ENCODE measurements at places on chromosomes 3 and 15.

GRCh38 chr15:70633991-70634390 is 129.4 kb downstream of the UACA start:
- DNase-seq, result no peak

DNA sequence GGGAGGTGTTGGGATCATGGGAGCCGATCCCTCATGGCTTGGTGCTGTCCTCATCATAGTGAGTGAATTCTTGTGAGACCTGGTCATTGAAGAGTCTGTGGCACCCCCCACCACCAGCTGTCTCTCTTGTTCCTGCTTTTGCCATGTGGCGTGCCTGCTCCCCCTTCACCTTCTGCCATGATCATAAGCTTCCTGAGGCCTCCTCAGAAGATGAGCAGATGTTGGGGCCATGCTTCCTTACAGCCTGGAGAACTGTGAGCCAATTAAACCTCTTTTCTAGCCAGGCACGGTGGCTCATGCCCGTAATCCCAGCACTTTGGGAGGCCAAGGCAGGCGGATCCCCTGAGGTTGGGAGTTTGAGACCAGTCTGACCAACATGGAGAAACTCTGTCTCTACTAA is 37.0 kb upstream of the CGNL1 start:
- DNase-seq, result no peak

DNA sequence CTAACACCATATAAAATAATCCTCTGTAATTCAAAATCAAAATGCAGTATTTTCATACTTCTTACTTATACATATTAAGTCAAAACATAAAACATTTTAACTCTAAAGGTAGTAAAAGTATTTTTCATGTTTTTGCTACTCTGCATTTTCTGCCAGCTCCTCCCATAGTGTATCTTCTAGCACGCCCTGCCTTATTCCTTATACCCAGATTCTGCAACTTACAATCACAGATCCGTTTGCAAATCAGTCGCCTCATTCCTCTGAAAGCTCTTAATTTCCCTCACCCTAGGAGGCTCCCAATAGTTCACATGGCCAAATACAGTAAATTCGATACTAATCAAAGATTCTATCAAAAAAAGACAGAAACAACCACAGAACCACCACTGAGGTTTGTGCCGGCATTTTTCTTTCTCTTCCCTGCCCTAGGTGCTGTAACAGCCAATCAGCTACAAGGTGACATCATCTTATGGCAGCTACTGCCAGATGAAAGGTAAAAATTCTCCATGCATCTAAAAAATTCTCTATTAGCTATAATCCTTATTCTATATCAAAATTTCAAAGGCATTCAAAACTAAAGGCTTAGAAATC is 72.9 kb downstream of the CLASP2 start:
- no peak for DNase-seq

GRCh38 chr3:42790714-42791229 is 13.5 kb downstream of the HIGD1A start:
- DNase-seq, result no peak

DNA sequence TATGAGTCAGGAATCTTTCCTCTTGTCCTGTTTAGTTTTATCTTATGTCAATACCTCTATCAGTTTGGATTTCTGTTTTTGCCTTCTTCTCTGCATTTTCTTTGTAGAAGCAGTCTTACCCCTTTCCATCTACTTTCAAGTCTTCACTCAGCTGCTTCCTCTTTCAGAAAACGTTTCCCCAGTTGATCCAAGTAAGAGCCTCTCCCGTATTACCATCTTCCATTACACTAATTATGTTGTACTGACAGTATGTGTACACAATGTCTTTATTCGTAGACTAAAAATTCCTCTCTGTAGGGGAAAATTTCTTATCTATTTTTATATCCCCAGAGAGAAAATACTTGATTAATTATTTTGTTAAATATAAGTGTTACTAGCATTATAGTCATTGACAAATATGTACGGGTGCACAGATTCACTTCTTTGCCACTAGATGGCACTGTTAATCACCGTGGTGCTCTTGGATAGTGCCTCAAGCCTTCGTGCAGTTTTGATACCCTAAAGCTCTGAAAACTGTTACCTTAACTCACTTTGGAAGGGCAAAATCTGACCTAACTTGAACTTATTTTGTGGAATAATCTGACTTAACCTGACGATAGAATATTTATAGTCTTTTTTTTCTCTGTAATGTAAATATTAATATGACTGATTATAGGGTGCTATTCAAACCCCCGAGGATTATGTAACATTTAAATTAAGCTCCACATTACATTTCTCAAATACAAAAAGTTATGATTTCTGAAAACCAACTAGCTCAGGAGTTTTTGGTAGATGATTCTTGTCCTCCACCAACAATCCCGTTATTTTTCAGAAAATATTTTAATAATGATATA is 74.2 kb upstream of the POU1F1 start:
- DNase-seq, result no peak

DNA sequence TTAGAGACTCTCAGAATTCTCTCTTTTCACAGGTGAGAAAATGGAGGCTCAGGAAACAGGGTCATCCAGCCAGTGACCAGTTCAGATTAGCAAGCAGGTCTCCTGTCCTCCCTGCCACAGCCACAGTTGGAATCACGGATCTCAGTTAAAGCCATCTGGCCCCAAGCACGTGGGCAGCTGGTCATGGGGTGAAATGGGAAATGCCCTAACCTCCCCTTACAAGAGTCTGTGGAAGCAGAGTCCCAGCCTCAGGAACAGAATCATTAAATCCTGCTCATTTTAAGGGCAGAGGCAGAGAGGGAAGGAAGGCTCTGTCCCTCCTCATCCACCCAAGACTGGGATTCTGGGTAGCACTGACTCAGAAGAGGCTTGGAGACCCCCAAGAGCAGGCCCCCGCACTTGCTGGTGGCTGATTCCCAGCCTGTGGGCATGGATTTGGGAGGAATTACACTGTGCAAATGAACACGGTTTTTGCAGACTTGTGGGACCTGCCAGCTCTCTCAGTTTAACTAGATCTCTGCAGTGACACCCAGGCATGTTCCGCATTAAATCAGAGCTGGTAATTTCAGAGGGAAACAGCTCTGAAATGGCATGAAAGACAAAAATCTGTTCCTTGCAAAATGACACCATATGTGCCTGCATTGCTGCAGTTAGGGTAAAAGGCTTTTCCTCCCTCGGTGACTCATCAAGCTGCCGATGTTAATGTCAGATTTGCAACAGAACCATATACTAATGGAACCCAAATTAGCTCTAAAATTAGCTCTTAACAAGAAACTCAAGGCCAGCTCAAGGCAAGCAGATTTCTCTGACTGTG is 89.0 kb downstream of the BDH1 start:
- no peak for DNase-seq

- no peak for DNase-seq
Measured at GRCh38 chr3:66527246-66527645, 26.4 kb upstream of the LRIG1 start.

- peak; percentile 66 for DNase-seq
Measured at GRCh38 chr15:89760303-89761008, 9.4 kb upstream of the MESP1 start.

DNA sequence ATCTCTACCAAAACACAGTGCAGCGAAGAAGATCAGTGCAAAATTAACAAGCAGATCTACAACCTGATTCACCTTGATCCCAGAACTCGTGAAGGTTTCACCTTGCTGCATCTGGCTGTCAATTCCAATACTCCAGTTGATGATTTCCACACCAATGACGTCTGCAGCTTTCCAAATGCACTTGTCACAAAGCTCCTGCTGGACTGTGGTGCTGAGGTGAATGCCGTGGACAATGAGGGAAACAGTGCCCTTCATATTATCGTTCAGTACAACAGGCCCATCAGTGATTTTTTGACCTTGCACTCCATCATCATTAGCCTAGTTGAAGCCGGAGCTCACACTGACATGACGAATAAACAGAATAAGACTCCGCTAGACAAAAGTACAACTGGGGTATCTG is 13.2 kb downstream of the FEM1B start:
- no peak for DNase-seq

DNA sequence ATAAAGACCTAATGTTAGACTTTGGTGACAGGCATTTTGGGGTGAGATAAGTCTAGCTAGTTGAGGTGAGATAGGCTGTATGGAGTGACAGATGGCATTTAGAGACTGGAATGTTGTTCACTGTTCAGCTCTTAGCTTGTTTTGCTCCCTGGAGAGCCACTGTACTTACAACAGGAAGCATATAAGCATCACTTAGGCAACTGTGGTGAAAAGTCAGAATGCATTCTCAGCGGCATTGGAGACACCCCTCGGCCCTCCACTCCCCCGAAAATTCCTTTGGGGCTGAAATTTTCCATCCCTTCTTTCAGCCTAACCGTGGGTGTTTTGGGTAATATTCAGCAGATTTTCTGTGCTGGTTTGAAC is 73.4 kb downstream of the SLCO3A1 start:
- DNase-seq, result no peak

GRCh38 chr3:172089250-172089649 is 49.9 kb downstream of the FNDC3B start:
- DNase-seq, result no peak

DNA sequence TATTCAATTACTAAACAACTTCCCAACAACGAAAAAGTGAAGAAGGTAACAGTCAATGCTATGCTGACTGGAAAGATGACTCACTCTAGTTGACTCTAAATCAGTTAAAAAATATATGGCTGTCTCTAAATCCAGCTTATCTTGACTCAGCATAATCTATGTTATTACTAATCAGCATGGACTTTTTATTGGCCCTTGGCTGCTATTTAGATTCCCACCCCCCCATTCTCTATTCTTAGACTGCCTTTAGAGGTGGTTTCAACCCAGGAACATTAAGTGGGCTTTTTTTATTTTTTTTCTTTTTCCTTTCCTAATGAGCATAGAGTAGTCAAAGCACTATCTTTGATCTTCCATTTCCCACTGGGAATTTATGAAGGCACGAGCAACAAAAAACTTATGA is 1.9 kb downstream of the PCOLCE2 start:
- no peak for DNase-seq

DNA sequence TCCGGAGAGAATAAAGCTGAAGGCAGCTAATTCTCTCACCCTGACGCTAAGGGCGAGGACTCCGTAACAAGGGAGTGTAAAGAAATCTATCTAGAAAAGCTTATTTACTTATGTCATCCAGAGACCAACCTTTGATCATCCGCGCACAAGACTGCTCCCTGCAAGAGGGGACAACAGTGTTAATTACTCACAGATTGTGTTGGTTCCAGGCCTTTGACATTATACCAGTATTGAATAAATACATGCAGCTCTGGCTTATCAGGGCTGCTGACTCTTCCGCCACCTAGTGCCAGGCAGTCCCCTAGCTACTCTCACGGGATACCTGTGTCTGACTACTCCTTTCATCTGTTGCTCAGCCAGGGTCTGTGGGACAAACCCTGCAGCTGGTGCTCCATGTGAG is 211.7 kb downstream of the DTWD1 start:
- no peak for DNase-seq

- no peak for DNase-seq
Measured at GRCh38 chr3:90062016-90062415, 954.6 kb downstream of the EPHA3 start.

GRCh38 chr15:90557186-90558084 is 27.7 kb downstream of the CRTC3 start:
- no peak for DNase-seq

- peak; percentile 57 for DNase-seq
Measured at GRCh38 chr3:56753206-56753820, 48.4 kb downstream of the ARHGEF3 start.

DNA sequence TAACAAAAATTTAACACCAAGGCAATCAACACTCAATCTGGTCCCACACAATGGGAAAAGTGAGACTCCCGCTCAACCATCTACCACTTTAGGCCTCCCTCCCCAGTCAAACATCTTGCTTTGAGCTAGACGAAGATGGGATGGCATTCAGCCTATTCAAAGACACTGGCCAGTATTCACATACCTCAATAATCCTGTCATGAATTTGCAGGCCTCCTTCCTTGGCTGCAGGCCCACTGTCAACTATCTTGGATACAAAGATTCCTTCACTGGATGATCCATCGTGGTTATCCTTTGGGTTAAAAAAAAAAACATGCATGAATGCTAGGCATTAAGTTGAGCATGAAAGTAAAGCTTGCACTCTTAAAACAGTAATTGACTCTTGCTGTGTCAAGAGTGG is 22.6 kb downstream of the PDZRN3 start:
- no peak for DNase-seq

- peak; percentile 46 for DNase-seq
Measured at GRCh38 chr3:9727041-9727595, 4.4 kb upstream of the BRPF1 start.

DNA sequence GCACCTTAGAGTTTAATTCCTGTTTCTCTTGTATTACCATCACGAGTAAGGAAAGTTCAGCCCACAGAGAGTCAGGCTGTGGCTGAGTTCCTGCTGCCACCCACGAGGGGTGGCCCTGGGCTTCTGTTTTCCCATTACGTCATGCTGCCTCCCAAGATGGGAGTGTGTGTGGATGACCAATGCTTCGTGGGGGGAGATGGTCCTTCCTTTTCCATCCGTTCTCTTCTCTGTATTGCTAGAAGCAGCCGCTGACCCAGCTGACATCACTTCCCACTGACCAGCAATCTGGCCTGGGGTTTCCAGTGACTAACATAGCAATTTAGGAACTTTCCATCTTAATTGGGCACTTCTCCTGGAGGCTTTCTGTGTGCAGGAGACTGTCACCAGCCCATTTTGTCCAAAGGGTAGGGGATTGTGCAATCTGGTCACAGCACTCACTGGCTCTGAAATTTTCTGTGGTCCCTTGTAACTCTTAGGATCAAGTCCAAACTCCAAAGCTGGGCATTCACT is 9.3 kb downstream of the IRAK2 start:
- no peak for DNase-seq

- no peak for DNase-seq
Measured at GRCh38 chr15:78225783-78226541, 8.4 kb downstream of the ACSBG1 start.

DNA sequence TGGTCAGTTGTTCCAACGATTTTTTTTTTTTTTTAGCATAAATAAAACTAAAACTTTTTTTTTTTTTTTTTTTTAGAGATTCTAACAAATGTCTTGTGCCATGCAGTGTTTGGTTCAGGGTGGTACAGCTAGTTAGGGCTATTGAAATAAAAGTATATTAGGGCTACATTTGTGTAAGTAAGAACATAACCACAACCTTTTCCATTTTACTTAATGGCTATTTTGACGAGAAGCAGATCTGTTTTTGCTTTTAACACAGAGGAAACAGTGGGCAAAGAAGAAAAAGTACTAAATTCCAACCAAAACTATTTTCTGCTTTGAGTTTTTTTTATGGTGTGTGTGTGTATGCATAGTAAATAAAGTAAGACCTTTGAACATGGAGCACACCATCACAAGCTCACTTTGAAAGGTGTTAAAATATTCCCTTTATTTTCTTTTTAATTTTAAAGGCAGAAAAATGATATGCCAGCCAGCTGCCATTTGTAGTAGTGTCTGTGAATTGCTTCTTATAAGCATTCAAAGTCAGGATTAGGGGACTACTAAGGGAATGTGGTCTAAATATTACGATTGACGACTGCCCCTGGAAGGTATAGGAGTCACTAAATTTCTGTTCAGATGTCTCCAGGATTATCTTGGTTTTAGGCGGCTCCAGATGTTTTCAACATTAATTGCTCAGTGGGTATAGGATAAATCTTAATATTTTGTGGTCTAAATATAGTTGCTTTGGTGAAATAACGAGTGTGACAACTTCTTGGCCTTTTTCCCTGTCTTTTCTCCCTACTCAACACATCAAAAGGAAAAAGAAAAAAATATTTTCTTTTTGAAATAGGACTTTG is 3.1 kb downstream of the RARB start:
- DNase-seq, result no peak
